ENCODE measurements at places on chromosomes 11 and 22. TPM values are rescaled to one million over a fixed set of nuclear protein-coding genes. Genes with fewer than 3 reads are reported as not detected.

DNA sequence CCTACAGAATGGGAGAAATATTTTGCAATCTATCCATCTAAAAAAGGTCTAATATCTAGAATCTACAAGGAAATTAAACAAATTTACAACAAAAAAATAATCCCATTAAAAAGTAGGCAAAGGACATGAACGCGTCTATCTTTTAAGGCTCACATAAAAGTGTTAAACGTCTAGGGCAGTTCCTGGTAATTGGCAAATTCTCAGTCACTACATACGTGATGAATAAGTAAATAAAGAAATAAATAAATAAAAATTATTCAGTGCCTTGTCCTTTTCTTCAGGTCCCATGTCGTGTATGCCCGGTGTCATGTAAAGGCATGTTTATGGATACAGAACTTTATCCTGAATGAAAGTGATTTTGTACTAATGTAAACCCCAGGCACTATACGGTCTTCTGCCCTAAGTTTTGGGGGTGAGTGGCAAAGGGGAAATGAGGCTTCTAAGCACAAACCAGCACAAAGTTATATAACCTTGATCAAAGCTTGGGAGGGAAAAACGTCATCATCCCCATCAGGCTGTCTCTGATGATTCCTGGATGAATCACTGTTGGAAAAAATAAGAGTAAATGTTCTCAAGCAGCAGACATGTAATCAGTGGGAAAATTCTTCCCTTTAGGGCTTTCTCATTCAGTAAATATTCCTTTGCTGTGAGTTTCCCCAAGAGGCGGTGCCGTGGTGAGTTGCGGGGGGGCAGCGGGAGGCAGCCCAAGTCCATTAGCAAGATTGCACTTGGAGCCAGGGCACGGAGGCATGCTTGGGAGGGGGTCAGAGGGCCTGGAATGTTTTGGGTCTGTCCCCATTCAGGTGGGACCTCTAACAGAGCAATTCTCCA lies 30.4 kb upstream of the MICAL2 start:
- DNase-seq: peak; percentile 98

DNA sequence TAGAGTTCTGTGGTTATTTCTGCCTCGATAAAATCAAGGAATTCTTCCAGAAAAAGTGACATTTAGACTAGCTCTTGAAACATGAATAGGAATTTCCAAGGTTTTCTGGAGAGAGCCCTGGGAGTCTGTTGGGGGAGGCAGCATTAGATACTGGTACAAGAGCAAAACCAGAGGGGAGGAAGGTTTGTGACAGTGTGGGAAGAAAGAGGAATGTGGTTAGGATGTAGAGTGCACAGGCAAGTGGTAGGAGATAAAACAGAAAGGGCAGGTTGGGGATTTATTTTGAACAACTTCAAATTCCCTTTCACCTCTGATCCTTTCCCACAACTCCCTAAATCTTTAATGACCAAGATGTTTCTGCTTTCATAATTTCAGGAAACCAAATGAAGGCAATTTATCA lies 588.4 kb downstream of the METTL15 start:
- no peak for DNase-seq

DNA sequence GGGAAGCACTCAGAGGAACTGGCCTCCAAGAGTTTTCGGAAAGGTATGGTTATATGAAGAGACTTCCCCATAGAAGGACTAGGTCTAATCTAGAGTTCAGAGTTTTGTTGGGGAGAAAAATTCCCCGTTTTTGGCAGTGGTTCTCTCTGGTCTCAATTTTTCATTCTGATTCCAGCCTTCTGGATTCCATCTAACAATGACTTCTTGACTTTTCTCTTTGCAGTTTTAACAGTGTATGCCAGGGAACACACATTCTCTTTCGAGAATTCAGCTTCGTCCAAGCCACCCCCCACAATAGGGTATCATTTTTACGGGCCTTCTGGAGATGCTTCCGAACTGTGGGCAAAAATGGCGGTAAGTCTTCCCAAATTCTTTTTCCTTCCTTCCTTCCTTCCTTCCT lies 115.6 kb downstream of the CSTPP1 start:
- no peak for DNase-seq

GRCh38 chr11:73394416-73395296 lies 18.5 kb downstream of the RELT start:
- no peak for DNase-seq

- DNase-seq: no peak
These were observed 1.1 kb downstream of the DPF2 start for GRCh38 chr11:65334696-65335295.

DNA sequence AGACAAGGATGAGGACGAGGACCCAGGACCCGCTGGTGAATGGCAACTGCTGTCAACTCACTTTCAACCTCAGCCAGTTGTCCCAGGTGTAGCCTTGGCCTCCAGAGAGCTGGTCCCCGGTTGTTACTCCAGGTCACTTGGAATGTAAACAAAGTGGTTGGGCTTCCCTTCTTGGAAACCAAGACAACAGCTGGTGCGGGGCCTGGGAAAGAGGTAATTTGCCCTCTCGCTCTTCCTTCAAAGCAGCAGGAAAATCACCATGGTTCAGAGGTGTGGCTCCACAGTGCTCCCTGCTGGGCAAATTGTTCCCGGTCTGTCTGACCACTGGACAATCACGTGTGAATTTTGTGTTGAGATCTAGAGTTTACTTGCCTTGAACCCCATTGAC lies 15.0 kb downstream of the SLC1A2 start:
- DNase-seq: peak; percentile 13

Gene SCYL1
- 126 TPM for total RNA-seq

Gene MYBPC3
- not detected for total RNA-seq
